ENCODE measurements at places on chromosomes 4 and X.
A peak's percentile ranks its signal among the peaks of the same experiment; 100 is the strongest.

DNA sequence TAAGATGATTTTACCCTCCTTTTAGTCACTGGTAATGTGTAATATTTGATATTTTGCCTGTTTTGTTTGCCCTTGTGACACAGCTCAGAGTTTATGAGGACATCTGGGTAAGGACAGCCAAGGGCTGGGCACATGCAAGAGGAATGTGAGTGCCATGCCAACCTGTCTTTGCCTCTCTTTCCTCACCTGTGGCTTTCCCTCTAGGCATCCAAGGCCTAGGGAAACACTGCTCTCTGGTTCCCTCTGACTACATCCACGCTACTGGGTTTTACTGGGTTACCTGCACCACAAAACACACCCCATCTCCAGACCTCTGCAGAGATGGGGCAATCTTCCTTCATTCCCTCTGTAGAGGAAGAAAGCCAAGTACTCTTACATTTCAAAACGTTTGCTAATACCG, 7.7 kb downstream of the HPGDS start:
- no peak for DNase-seq

- no peak for DNase-seq
Observed at GRCh38 chr4:12519426-12519825, 964.7 kb downstream of the RAB28 start.

DNA sequence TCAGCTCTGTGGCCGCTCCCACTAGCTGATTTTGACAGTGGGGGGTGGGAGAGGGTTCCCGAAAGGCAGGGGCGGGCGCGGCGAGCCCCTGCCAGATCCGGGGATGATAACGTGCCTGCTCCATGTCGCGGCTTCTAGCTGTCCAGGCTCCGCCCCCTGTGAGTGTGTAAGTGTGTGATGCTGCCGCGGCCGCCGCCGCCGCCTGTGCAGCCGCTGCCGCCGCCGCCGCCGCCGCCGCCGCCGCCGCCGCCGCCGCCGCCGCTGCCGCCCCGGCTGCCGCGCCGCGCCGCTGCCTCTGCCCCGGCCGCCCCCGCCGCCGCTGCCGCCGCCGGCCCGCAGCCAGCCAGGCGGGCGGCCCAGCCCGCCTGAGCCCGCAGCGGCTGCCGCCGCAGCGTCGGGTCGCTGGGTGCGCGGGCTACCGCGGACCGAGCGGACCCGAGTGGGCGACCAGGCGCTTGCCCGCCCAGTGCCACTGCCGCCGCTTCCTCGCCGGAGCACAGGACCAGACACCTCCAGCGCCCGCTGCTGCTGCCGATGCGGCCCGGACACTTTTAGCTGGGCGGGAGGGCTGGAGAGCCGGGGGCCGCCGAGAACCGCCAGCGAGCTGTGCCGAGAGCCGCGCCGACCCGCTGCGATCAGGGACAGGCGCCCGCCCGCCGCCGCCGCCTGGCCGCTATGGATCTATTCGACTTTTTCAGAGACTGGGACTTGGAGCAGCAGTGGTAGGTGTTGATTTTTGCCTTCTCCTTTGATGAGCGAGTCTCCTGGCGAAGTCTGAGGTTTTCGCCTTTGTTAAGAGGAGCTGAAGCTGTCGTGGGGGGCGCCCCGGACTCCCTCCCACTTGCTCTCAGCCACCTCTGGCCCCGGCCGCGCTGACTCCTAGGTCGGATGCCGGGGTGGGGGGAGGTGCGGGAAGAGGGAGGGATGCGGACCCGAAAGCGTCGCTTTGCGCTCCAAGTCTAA, at the start of gene AFF2:
AFF2 (plus strand) TSS at position 195 of the 963 bp plus-strand sequence; CDS start at position 676, 481 bp downstream.
- peak; percentile 52 for DNase-seq

DNA sequence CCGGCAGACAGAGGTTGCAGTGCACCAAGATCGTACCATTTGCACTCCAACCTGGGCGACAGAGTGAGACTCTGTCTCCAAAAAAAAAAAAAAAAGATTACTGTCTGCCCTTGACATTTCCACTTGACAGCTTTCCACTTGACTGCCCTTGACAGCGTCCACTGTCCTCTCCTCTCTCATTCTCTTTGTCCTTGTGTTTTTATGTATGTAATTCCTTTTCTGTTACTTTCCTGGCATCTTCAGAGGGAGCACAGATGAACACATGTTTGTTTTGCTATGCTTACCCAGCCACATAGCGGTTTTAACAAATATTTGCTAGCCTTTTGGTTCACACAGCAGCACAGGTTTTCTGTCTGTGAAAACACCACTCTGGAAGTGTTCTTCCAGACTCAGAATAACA, 26.2 kb downstream of the SYAP1 start:
- DNase-seq = no peak

GRCh38 chr4:158913766-158914165, 144.9 kb downstream of the FNIP2 start:
- DNase-seq = no peak

Data from activated CD4-positive, alpha-beta T cell treated with anti-CD3 and anti-CD28 coated beads, Interleukin-2, amount 50 U/mL, for 48 hours (primary cell).